ENCODE measurements at places on chromosomes 12 and 14.

DNA sequence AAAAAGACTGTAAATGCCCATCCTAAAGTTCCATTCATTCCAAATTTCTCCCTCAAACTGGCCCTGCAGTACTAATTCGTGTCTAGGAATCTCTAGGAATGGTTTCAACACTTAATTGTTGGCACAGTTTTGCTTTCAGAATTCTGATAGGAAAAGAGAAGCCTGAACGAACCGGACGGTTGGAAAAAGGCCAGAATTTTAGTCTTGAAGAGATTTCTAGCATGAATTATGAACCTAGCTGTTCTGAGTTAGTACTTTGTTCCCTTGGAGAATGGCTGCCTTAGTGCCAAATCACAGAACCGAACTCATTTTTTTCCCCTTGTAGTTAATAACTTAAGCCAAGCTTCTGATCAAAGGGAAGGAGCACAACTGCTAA lies 262.6 kb downstream of the ADAMTS20 start:
- no peak for DNase-seq

- DNase-seq = no peak
Measured at GRCh38 chr14:90614696-90615516, 201.3 kb downstream of the TTC7B start.

DNA sequence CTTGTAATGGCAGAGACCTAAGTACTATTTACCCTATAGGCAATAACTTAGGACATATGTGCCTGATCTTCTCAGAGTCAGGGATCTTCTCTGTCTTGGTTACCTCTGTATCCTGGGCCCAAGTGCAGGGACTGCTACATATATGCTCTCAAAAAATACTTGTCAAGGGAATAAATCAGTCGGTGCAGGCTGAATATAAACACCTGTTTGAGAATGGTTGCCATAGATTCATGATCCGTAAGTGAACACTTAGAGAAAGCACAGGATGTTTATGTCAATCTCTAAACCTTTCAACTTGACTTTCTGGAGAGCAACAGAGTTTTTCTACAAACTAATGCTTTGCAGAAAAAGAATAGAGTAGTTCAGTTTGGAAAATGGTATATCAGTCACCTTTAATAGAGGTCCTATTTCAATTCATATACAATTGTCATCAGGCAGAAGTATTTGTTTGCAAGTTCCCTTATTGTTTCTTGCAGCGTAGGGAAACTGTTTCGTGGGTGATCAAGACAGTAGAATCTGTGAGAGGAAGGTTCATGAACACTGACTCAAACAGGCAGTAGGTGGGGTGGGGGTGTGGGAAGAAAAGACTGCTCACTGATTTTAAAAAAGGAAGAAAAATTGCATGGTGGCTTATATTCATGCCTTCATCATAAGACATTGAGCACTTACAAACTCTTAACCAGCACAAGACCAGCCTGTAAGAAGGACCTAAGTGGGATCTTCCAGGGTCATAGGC lies 6.0 kb upstream of the UBE2N start:
- no peak for DNase-seq

DNA sequence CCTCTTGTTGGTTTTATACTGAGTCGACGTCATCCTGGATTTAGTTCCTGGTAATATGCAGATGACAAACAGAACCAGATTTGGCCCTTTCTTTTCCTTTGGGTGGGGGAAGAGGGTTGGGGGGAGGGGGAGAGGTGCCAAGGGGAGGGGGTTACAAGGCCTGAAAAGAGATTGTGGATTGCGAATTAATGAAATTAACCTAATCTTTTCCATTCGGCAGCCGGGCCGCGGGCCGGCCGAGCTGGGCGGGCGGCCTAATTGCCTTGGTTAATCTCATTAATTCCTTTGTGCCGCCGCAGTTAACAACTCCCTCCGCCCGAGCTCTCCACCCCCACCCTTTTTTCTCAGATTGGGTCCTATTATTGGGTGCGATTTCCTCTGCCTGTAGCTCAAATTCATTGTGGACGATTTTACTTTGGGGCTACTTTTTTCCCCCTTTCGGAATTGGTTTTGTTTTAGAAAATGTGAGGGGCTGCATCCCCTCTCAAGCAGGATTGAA lies 387 bp upstream of the GSC start:
- no peak for DNase-seq

- no peak for DNase-seq
Measured at GRCh38 chr12:54941659-54942058, 42.9 kb downstream of the TESPA1 start.

GRCh38 chr14:52175982-52176502 lies 91.5 kb upstream of the PTGDR start:
- no peak for DNase-seq

GRCh38 chr12:11618046-11618445 lies 31.4 kb upstream of the ETV6 start:
- no peak for DNase-seq

DNA sequence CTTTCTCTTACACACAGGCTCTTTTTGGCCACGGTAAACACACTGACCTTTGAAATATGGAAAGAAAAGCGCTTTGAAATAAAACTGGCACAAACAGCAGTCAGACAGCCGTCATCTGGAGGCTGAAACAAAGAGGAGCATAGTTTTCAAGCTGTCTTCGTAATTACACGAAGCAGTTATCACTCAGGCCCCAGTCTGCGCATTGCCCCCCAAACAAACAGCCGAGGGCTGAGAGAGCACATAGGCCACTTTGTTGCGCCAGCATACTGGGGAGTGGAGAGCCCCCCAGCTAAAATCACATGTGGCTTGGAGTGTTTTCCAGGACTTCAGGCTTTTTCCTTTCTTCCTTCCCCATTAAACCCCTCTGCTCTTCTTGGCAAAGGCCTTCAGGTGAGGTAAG lies 142.9 kb upstream of the BTG1 start:
- no peak for DNase-seq

DNA sequence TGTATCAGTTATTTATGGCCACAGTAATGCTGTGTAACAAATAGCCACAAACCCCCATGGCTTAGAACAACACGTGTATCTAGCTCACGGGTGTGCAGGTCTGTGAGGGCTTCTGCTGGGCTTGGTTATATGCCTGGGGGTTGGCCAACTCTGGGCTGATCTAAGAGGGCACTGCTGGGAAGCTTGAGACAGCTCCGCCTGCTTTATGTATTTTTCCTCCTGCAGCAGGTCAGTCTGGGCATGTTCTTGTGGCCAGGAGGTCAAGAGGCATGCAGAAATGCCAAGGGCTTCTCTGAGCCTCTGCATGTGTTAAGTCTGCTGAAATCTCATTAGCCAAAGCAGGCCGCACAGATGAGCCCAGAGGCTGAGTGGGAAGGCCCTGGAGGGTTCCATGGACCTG lies 105.8 kb downstream of the ZNF664 start:
- DNase-seq = no peak

DNA sequence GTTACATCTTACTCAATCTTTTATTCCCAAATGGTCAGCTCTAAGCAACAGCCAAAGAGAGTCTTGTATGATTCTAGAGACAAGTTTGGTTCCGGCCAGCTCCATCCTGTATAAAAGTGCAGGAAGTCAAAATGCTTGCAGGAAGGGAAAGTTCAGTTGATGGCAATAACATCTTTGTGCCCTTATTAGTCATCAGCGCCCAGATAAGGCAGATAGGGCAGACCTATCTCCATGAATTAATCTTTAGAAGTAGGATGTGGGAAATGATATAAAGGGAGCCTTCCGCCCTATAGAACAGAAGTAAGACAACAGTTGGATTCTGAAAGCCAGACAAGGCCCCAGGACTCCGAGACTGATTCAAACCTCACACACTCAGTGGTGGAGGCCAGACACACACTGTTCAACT lies 6.4 kb downstream of the GNS start:
- no peak for DNase-seq

- no peak for DNase-seq
Measured at GRCh38 chr12:83904175-83904574, 1008.4 kb downstream of the SLC6A15 start.

DNA sequence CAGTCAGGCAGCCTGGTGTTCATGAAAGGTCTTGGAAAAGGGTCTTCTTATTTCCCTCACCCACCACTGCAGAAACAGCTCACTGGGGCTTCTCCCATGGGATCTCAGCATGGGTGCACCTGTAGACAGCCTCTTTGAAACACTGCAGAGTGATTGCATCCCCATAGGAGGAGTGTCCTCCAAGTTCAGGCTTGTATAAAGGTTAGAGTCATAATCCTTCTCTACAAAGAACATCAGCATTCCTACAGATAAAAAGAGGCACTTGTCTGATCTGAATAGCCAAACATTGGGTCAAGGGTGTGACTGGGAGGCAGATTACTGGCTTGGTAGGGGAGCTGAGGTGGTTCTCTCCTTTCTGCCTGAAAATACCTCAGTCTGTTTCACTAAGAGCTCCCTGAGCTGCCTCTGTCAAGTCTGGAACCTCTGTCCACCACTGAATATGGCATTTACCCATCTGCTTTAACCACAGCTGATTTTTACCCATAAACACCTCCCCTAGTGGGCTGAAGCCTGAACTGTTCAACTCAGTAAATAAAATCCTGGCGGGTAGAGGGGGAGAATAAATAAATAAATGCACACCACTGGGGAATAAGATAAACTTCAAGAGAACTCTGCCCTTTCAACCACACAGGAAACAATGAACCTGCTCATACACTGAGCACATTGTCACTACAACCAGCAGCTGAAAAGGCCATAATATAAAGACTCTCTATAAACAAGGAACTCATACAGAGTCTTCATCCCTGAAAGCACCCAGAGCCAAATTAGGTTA lies 120.7 kb upstream of the SCAF11 start:
- DNase-seq = no peak

GRCh38 chr12:51244269-51244668 lies 5.6 kb downstream of the DAZAP2 start:
- DNase-seq = no peak

DNA sequence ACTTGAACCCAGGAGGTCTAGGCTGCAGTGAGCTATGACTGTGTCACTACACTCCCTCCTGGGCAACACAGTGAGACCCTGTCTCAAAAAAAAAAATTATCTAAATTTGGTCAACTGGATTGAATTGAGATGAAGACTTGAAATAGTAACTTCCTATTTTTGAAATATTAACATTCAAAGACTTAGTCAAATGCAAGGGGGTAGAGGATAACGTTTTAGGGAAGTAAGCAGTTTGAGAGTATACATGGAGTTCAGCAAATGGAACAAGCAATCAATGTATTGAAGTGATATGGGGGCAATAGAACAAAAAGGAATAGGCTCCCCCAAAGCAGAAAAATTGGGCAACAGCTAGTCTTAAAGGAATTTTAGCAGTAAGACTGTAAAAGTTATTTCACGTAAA lies 4.6 kb upstream of the MFAP5 start:
- DNase-seq = no peak

- DNase-seq = no peak
Measured at GRCh38 chr12:110697236-110697635, 8.3 kb upstream of the HVCN1 start.

- DNase-seq = no peak
Measured at GRCh38 chr12:95532851-95533250, 18.4 kb downstream of the USP44 start.

DNA sequence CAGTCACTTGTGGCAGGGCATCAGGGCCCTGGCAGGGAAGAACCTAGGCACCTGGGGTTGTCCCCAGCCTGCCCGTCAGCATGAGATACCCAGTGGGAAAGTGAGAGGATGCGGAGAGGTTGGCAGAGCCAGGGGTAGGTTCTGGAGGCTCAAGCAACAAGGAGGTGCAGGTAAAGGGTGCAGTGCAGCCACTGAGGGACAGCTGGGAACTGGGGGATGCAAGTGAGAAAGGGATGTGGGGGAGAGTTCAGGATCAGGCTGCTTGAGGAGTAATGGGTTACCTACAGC lies 18.7 kb downstream of the VASH1 start:
- DNase-seq = no peak

GRCh38 chr12:13790317-13790716 lies 191.1 kb downstream of the GRIN2B start:
- DNase-seq = no peak

DNA sequence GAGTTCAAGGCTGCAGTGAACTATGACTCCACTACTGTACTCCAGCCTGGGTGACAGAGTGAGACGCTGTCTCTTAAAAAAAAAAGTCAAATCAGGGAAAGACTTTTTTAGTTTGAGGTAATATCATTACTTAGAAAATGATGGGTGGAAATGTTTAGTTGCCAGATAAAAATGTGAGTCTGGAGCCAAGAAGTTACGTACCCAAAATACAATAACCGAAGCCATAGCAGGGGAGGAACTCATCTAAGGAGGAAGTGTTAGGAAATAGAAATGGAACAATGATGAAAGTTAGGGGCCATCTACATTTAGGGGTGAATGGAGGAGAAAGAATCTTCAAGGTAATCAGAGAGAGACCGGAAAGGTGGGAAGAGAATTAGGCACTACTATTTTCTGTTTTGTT lies 98.8 kb downstream of the DACT1 start:
- no peak for DNase-seq

DNA sequence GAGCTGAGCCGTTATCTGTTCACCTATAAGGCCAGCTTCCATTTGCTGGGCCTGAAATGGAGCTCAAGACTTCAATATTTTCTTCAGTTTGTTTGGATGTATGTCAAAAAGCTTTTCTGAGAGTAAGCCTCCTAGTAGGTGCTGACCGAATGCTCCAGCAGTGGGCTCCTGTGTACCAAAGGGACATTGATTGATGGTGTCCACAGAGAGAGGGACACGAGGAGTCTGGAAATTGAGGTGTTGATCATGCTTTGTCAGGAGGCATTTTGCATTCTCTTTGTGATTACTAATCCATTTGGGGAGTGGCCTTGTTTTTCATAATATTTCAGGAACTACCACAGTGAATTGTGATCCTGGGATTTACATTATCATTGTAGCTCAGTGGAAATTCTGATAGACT lies 107.7 kb upstream of the SLC38A2 start:
- DNase-seq = no peak

- no peak for DNase-seq
Measured at GRCh38 chr12:112207397-112207924, 82.1 kb downstream of the TRAFD1 start.

DNA sequence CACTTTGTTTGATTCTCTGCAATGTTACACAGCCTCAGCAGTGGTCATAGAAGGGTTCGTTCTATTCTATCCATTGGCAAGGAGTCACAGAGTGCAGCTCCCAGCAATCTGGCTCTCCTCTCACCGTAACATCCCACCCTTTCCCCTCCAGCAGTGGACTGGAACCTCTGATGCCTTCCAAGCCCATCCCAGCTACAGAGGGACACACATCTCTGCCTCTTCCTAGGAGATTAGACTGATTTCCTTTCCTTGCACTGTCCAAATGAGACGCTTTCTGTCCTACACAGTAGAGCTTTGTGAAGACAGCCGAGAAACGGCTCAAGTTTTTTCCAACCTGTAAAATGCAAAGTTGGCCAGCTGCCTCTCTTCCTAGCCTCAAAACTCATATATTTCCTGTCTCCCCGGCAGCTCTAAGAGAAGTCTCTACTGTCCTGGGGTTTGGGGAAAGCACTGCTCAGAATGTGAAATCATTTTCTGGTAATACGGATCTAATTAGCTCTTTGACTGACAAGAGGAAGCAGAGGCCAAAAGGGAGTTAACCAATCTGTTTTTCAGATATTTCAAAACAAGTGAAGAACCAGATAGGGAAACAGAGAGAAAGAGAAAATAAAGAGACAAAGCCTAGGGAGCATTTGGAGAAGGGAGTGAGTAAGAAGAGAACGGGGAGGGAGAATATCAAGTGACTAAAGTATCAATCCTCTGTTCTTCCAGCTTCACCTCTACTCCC lies 516 bp downstream of the NINJ2 start:
- DNase-seq = no peak

GRCh38 chr12:105231396-105231795 lies 4.6 kb downstream of the APPL2 start:
- no peak for DNase-seq
